ENCODE measurements at places on chromosomes 5 and 9.

- DNase-seq, result no peak
These were observed 91.2 kb downstream of the ZNF474 start for GRCh38 chr5:122220511-122220910.

DNA sequence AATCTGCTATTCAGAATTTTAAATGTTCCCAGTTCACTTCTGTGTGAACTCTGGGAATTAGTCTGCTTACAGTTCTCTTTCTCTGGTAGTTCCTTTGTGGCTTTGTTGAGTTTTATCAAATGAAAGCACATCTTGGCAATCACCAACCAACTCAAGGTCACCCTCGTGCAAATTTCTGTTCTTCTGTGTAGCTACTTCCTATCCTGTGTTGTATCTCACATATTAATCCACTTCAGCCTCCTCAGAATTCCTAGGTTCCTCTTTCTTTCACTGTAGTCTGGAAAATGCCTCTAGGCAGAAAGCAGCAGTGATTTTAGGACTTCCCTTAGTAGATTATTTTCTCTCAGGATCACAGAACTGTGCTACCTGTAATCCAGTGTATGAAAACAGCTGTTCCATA, 100.3 kb downstream of the AUH start:
- no peak for DNase-seq

DNA sequence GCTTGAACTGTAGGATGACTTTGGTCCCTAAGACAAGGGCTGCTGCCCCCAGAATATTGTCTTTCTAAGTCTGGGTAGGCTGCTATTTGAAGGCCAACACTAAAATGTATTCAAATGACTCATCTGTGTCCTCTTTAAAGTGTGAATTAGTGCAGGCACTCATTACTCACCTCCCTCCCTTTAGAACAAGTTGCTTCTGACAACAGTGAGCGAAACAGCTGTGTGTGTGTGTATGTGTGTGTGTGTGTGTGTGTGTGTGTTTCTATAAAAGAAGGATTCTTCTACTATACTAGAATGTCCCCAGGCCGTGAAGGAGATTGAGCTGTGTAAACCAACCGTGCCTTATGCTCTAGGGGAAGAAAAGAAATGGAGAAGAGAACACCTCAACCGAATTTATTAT, 1337.2 kb downstream of the PTPRD start:
- DNase-seq, result no peak

- DNase-seq, result no peak
These were observed 8.2 kb downstream of the OTULIN start for GRCh38 chr5:14672484-14673394.

- DNase-seq, result no peak
These were observed 47.2 kb downstream of the COL5A1 start for GRCh38 chr9:134688661-134689320.

DNA sequence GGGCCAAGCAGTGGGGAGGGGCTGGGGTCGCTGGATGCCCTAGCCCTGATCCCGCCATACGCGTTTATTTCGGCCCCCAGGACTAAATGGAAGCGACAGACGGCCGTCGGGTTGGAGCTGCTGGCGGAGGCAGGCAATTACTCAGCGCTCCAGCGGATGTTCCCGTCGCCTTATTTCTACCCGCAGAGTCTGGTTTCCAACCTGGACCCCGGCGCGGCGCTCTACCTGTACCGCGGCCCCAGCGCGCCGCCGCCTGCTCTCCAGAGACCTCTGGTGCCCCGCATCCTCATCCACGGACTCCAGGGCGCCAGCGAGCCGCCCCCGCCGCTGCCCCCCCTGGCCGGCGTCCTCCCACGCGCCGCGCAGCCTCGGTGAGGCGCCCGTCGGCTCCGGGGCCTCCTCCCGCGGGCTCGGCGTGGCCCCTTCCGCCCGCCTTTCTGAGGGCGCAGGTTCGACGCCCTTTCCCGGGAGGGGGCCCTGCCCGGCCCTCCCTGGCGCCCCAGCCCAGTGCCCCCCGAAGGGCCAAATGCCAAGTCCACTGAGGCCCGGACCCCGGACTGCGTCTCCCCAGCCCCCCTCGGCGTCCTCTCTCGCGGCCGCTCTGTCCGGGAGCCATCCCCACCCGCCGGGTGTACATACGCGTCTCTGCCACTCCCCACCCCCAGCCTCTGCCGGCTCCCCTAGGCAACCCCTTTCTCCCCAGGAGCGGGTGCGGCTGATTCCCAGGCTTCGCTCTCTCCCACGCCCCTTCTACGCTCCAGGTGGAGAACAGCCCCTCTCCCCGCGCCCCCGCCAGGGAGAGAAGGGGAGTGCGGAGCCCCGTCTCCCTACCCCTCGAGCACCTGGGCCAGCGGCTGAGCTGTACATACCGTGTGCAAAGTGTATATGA, 7.0 kb downstream of the BARHL1 start:
- DNase-seq, result no peak

- DNase-seq, result no peak
These were observed 22.6 kb upstream of the CTNNAL1 start for GRCh38 chr9:109035684-109036423.

DNA sequence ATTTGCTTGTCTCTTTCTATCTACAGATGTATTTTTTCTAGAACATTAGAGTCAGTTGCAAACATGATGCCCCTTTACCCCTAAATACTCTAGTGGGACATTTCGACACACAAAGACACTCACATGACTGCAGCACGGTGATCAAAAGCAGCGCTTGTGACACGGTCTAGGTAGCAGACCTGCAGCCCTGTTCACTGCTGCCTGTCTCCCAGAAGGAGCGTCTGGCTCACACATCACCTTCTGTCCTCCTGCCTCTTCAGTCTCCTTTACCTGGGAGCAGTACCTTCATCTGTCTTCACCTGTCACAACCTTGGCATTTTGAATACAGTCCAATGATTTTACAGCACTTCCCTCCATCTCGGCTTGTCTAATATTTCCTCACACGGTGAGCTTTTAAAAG, 51.9 kb upstream of the SH3PXD2B start:
- DNase-seq, result no peak

DNA sequence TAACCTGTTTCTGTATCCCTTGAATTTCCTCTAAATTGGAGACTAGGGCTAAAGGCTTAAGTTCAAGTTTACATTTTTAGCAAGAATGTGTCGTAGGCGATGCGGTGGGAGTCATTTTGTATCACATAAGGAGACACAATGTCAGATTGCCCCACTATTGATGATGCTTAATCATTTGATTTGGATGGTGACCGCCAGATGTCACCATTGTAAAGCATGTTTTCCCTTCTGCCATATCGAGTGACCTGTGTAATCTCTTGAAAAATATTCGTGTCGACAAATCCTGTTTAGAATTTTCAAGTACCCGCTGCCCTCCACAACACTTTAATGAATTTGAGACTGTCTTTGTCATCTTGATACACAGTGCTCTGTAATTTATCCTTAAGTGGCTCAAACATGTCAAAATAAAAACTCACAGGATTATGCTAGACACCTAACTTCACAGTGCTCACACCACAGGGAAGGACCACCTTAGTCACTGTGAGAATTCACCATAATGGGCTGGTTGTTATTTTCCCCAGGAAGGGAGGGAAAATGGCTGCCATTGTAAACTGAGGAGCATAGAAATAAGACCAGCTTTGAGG, 34.5 kb upstream of the SLC46A2 start:
- peak; percentile 43 for DNase-seq

GRCh38 chr5:172402531-172403188, 51.7 kb downstream of the SH3PXD2B start:
- DNase-seq, result no peak

- no peak for DNase-seq
These were observed 116.1 kb upstream of the FSTL4 start for GRCh38 chr5:133728475-133728874.

DNA sequence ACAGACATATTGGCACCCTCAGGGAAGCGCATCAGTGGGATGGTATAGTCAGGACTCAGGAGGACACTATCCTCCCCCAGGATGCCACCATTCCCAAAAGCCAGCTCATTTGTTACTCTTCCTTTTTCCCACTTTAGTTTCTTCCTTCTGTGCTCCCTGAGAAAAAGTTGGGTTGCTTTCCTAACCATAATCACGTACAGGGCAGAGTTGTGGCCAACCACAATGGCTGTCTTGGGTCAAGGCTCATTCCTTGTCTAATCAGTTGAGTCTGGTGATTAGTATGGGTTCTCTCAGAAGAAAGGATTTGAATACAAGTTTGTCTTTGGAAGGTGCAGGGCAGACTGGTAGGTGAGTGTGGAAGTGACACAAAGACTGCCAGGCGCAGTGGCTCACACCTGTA, 26.6 kb upstream of the ATP6V1G1 start:
- DNase-seq, result no peak

- no peak for DNase-seq
These were observed 367.4 kb downstream of the PSAT1 start for GRCh38 chr9:78664370-78664769.

DNA sequence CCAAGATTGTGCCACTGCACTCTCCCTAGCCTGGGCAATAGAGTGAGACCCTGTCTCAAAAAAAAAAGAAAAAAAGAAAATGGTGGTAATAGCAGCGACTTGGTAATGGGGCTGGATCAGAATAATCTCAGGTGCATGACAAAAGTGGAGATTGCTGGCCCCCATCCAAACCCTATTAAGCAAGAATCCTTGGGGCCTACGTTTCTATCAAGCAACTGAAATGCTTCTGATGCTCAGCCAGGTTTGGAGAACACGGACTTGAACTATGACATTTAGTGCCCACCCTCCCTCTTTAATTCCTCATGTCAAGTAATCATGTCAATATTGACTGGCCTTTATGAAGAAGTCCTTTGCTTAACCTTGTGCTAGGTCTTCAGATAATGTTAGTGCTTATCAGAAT, 6.6 kb downstream of the C5orf52 start:
- DNase-seq, result no peak

DNA sequence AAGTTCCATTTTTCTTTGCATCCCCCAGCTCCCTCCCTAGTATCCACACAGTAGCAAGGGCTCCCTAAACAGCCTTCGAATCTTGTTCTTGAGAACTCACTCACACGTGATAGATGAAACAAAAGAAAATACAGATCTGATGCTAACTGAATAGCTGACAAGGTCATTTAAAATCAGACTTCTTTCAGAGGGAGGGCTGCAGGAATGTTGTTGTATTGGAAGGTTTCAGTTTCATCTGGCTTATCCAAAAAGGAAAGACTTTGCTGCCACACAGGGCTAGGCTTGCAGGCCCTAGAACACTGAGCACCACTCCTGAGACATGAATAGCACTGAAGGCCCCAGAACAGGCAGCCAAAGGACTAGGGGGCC, 3.2 kb downstream of the CD180 start:
- DNase-seq, result no peak

DNA sequence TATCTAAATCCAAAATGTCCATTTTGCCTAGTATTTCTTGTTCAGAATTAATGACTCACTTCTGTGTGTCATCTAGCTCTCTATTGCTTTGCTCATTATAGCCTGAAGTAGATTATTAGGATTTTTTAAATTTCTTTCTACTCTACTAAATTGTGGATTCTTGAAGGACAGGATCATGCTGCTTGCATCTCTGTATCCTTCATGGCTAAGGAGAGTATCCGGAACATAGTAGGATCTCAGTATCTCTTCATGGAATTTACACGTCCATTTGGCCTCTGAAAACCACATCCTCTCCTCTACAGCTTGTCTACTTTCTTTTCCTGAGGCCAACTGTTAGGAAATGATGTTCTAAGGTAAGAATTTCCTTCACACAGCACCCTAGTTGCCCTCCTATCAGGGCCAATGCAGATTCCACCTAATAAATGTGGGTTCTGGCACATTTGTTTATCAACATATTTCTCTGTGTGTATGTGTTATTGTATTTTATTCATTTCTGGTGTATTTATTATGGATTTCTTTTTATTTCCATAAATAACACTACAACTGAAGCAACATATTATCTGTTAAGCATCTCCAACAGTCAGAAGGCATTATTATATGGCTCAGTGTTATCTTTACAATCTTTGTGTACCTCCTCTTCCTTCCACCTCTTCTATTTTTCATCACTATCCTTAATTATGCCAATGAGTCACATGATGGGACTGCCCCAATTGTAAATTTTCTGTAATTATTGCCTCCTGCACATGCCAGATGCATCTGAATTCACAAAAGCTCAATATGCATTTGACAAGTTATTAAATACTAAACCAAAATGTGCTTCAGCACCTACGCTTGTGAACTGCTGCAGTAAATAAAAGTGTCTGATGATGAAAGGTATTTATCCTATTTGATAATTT, 557.8 kb upstream of the TLE4 start:
- DNase-seq, result no peak

DNA sequence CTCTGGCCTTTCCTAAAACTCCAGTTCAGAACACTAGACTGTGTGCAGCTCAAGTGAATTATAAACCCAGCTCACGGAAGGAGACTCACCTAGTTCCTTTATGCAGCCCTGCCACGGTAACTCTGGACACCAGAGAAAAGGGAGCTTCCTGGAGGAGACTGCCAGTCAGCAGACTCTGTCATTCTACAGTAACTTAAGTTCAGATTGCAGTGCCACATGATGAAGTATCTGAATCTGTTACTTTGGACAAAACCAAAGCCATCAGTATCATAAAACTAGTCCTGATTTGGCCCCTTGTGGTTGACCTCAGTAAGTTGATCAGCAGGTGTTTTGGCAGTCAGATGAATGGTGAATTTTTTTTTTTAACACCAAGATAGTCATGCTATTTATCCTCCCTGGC, 2.7 kb downstream of the MTRR start:
- no peak for DNase-seq

DNA sequence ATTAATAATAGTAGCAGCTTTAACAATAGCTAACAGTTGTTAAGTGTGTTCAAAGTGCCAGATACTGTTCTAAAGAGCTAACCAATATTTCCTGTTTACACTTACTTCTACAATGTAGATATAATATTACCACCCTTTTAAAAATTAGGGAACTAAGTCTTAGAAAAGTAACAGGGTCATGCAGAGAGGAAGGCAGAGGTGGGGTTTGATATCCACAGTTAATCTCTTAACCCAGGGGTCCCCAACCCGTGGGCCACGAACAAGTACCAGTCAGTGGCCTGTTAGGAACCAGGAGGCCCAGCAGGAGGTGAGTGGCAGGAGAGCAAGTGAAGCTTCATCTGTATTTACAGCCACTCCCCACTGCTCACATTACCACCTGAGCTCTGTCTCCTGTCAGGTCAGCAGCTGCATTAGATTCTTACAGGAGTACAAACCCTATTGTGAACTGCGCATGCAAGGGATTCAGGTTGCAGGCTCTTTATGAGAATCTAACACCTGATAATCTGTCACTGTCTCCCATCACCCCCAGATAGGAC, 89.1 kb downstream of the ACTL7B start:
- no peak for DNase-seq

DNA sequence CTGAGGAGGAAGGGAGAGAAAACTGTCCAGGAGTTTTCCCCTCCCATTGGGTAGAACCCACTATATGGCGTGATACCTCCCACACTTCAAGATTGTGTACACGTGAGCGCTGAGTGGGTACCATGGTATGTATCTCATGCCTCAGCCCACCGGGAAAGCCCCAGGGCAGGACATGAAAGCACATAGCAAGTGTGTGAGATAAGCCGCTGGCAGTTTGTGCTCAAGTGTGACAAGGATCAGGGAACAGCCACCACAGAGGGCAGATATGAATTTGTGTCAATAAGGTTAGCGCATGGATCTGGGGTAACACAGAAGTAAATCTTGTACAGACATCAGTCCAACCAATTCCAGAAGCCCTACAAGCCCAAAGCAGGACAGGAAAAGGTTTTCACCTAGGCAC, 42.6 kb upstream of the NAA35 start:
- DNase-seq, result no peak
